Cerebellar nuclear complex (tissue), 1 donor: ENCODE measurements at places on chromosomes 3 and 15.

DNA sequence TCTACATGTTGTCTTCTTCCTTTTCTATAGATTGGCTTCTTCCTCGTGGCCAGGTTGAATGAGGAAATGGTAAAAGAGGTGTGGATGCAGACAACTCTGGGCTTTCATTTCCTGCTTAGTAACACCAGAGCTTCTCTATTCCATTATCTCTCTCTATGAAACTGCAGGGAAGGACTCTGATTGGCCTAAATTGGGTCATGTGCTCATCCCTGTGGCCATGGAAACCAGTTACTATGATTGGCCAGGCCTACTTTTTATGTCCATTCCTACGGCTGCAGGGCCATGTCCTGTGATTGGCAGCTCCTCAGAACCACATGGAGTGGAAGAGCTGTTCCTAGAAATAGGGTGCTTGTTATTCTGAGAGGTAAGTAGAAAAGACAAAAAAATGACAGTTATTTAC, 486.9 kb upstream of the ADAMTS9 start:
- no peak for DNase-seq

- DNase-seq: no peak
Measured at GRCh38 chr3:176147251-176147650, 1050.0 kb downstream of the TBL1XR1 start.

DNA sequence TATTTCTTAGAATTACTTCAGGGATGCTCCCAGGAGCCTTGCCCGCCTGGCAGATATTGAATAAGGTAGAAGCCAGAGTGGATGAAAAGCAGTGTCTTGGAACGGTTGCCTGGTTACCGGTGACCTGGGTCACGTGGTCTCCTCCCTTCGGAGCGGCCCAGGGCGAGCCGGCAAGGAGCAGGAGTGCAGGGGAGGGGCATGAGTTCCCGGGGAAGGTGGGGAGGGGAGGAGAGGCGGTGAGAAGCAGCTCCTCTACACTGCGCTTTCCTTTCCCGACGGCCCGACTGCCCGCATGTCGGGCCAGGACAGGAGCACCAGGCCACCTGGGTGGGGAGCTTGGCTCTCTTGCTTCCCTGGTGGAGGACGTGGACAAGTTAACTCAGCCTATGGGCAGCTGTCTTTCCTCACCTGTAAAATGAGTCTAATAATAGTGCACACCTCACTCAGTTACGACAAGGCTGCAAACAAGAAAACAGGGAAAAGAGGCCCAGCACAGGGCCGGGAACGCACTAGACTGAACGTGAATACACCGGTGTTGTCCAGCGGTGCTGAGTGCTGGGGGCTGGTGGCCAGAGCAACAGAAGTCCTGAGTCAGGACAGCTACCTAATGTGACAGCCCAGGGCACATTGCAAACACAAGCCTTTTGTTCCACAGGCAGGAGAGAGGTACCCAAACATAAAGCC, 198.3 kb downstream of the ADAMTS9 start:
- DNase-seq: peak; percentile 8

DNA sequence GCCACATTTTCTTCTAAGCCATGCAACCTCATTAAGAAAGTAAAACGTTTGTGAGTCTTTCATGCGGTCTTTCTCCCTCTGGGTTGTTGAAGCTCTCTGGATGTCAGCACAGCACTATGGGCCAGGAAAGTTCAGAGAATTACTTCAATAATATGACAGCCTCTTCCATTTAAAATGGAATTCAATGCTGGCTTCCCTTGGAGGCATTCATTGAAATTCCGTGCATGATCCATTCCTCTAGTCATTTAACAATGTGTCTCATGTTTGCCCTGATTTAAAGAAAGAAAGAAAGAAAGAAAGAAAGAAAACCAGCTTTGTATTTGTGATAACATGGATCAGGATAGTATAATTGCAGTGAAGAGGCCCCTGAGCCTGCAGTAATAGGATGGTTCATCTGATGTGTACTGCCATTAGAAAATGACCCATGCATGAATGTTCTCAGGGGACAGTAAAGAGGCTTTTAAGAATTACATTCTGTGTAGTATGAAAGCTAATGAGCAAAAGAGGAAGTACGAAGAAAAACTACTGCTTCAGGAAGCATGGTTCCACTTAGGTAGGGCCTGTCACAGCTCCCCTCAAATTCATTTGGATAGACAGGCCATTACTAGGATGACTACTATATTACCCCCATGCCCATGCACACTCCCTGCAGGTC, 146.0 kb downstream of the ARPP21 start:
- no peak for DNase-seq

- no peak for DNase-seq
Measured at GRCh38 chr3:53702776-53703530, 143.3 kb downstream of the CHDH start.

- DNase-seq: no peak
Measured at GRCh38 chr15:38224486-38224885, 28.1 kb upstream of the SPRED1 start.

DNA sequence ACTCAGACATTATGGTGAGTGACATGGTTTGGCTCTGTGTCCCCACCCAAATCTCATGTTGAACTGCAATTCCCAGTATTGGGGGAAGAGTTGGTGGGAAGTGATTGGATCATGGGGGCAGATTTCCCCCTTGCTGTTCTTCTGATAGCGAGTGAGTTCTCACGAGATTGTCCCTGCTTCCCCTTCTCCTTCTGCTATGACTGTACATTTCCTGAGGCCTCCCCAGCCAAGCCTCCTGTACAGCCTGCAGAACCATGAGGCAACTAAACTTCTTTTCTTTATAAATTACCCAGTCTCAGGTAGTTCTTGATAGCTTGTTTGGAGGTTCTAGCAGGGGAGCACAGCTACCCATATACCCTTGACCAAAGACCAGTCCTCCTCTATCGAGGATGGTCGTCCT, 45.9 kb downstream of the ADAM10 start:
- no peak for DNase-seq

DNA sequence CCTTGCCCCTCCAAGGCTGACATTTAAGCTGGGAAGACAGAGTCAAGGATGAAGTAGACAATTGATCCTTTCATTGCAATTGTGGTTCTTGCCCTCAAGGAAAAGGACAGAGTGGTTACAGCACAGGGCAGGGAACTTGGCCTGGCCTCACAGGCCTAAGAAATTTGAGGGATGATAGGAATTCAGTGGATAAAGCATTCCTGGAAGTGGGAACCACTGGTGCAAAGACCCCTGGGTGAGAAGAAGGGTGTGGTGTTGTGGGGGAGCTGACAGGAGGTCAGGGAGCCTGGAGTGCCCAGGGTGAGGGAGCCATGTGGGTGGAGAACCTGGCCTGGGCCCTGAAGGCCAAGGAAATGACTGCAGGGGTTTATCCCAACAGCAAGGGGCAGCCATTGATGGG, 287.4 kb downstream of the UACA start:
- DNase-seq: no peak

GRCh38 chr3:182902236-182902635, 78.1 kb downstream of the DCUN1D1 start:
- no peak for DNase-seq

GRCh38 chr3:53858096-53858741, 11.9 kb downstream of the IL17RB start:
- DNase-seq: no peak

DNA sequence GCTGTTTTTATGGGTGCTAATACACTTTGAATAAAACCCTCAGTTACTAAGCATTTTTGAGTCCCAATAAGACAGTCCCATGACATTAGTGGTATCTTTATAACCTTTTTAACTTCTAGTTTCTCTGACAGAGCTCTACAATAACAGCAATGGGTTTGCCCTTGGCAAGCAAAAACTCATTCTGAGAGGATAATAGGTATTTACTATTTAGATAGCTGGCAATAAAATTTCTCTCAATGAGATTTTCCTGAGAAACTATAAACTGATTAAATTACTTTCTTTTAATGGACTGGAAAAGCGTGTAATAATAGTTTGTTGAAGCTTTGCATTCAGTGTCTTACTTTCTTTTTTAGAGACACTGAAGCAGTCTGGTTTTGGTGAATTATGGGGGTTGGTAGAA, 168.0 kb upstream of the MLF1 start:
- DNase-seq: no peak

GRCh38 chr15:68435966-68436365, 4.0 kb upstream of the ITGA11 start:
- no peak for DNase-seq

- DNase-seq: no peak
Measured at GRCh38 chr3:126300761-126301481, 56.3 kb downstream of the KLF15 start.

- no peak for DNase-seq
Measured at GRCh38 chr3:190695994-190696393, 166.5 kb downstream of the GMNC start.

GRCh38 chr3:71657831-71658530, 67.2 kb downstream of the EIF4E3 start:
- no peak for DNase-seq

DNA sequence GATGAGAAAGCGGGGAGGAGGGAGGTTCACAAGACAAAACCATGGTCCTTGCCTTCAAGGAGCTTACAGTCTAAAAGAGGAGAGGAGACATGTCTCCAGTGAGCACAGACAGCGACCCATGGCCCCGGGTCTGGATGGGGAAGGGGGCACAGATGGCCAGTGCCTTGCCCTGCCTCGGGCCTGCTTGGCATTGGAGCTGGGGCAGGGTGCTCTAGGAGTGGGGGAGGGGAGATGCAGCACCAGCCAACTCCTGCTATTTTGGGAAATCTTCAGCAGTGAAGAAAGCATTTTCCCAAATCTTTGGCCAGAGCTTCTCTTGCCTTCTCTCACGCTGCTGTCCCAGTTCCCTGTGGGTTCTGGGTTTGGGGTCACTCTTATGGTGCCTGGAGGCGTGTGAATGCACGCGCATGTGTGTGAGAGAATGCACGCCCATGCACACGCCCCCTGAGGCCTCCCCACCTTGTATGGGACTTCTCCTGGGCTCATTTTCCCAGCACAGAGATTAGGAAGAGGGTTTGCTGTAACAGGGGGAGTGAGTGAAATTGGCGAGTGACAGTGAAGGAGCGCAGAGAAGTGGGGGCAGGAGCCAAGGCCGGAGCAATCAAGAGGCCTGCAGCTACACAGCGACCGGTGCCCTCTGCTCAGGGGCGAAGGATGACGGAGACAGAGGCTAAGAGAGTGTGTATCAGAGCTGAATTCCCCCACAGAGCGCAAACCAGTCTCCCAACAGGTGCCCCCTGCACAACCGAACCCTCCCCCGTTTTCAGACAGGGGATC, 71.5 kb downstream of the SEMA5B start:
- DNase-seq: no peak

DNA sequence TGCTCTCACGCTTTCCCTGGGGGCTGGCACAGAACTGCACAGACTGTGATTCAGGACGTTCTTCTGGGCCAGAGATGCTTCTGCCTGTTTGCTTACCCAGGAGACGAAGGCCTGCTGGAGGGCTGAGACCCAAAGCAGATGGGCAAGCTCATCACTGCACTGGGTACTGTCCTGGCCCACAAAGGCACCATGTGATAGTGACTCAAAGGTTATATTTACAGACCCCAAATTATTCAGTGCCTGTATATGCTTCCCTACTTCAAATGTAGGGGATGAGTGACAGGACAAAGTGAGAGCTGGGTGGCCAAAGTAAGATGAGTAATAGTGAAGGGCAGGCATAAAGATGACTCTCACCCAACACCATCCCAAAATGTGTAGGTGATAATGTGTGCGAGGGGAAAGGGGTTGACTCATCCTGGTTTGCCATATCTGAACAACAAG, 127.4 kb downstream of the WDR76 start:
- no peak for DNase-seq

GRCh38 chr3:147415286-147415685, 6.1 kb downstream of the ZIC1 start:
- peak; percentile 43 for DNase-seq

GRCh38 chr3:67521053-67521646, 133.3 kb downstream of the SUCLG2 start:
- DNase-seq: no peak

- DNase-seq: no peak
Measured at GRCh38 chr3:146884296-146884695, 279.1 kb upstream of the PLSCR5 start.

GRCh38 chr3:50304601-50305000, 1.2 kb upstream of the HYAL1 start:
- no peak for DNase-seq

DNA sequence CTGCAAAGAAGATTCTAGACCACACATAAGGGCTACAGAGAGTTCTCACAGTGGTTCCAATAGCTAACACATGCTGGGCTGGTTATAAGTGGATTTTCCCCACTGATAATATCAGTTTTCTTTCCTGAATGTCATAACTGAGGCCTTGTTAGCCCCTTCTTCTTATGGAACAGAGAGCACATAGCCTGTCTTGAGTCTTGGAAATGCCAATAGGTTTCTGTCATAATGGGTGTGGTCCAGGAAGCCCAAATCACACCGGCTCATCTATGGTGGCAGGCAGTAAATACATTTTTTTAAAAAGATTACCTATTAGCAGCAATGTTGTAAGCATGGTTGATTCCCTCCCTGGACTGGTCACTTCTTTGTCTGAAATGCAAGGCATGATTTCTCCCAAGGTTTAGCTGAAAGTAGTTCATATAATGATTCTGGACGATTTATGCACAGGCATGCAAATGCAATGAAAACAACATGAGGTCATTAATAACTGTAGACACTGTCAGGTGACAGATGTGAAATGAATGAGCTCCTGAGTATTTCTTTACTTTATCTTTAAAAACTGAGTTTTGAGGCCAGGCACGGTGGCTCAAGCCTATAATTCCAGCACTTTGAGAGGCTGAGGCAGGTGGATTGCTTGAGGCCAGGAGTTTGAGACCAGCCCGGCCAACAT, 67.2 kb upstream of the ATP2C1 start:
- no peak for DNase-seq

GRCh38 chr3:27963519-27963918, 241.4 kb upstream of the EOMES start:
- no peak for DNase-seq

DNA sequence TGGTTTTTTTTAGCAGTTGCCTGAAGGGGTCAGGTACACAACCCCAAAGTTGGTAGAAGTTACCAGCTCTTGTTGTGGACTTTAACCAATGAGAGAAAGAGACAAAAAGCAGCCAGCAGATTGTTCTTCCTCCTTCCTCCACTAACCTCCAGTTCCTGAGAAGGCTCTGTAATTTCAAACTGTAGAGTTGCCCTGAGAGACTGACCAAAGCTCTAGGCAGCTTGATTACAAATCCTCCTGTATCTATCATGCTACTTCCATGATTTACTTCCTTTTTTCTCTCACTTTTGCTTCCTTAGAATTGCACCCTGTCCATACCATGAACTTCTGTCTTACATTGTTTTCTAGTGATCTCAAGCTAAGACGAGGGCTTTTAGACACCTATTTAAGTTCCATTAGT, 29.2 kb downstream of the NSUN3 start:
- DNase-seq: no peak

GRCh38 chr15:85580879-85581278, 200.5 kb downstream of the AKAP13 start:
- no peak for DNase-seq
